GM04503 (cell line): ENCODE measurements at places on chromosomes 4 and X.
A peak's percentile ranks its signal among the peaks of the same experiment; 100 is the strongest.

DNA sequence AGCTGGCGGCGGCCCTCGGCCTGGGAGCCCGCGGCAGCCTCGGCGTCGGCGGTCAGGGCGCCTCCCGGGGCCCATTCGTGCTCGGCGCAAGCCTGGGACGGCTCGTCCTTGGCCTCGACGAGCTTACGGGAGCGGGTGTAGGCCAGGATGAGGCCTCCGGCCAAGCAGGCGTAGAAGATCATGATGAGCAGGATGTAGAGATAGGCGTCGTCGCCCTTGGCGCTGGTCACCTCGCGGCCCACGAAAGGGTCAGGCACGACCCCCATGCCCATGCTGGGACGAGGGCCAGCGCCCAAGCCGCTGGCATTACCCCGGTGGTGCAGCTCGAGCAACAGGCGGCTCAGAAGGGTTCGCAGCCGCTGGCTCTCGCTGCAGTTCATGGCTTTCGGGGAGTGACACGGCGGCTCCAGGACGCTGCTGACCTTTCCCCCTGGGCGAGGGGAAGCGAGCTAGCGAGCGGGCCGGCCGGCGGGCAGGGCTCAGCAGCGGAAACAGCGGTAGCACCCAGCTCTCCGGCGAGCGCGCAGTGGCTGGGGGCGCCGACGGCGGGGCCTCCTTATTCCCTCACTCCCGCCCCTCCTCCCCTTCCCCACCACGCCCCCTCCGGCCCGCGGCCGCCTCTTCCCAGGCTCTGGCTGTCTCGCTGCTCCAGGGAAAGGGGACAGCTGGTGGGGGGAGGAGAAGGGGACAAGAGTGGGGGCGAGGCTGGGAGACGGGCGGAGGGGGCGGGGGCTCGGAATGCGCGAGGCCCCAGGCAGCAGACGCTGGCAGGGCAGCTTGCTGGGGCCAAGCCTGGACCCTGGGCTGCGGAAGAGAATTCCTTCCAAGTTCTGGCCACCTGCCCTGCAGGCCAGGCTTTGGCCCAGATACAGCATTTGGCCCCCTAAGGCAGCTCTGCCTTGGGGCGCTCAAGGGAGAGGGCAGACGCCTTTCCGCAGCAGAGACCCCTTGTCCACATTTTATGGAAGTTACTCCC is at the start of gene KCNE5:
KCNE5 (minus strand) TSS at position 532 of the 976 bp plus-strand sequence; CDS start at position 380, 152 bp downstream.
- DNase-seq: no peak

- no peak for DNase-seq
Measured at GRCh38 chr4:35963974-35964515, 280.3 kb downstream of the ARAP2 start.

DNA sequence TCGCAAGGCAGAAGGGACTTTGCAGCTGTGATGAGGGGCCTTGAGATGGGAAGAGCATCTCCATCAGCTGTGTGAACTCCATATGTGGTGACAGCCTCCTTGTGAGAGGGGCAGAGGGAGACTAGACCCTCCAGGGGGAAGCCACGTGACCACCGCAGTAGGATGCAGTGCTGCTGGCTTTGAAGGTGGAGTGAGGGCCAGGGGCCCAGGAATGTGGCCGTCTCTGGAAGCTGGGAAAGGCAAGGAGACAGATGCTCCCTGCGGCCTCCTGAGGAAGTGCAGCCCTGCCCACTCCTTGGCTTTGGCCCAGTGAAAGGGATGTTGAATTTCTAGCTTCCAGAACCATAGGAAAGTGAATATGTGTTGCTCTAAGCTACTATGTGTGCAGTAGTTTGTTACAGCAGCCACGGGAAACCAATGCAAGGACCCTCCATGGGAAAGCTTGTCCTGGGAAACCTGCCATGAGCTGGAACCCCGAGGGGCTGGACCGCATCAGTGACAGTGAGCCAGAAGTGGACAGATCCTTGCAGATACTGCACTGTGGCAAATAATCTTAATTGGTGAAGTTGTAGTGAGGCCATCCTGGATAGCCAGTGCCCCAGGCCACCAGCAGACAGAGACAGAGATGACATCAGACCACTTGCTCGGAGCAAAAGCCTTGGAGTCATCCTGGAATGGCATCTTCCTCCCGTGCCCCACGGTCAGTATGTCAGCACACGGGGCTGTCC is 35.4 kb upstream of the SORCS2 start:
- DNase-seq: no peak

DNA sequence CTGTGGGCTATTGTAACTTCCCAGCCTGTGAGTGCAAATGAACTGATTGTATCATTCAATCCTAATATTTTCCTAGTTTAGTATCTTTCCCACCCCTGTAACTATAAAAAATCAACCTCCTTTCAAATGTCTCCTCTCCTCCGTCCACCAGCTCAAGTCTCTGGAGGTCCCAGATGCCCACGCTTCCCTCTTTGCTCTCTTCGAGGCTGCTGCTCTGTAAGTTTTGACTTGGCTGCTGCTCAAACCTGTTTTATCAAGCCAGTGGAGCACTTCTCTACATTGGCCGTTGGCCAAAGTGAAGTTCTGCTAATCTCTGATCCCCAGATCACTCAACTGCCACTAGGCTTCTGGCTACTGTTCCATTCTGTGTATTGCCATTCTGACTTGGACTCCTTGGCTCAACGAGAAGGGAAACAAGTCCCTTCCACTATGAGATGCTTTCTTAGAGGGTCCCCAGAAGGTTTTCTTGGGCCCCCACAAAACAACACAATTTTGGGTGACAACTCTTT is 60.7 kb upstream of the RAPGEF2 start:
- DNase-seq: no peak

GRCh38 chr4:13162886-13163285 is 321.3 kb downstream of the RAB28 start:
- no peak for DNase-seq

DNA sequence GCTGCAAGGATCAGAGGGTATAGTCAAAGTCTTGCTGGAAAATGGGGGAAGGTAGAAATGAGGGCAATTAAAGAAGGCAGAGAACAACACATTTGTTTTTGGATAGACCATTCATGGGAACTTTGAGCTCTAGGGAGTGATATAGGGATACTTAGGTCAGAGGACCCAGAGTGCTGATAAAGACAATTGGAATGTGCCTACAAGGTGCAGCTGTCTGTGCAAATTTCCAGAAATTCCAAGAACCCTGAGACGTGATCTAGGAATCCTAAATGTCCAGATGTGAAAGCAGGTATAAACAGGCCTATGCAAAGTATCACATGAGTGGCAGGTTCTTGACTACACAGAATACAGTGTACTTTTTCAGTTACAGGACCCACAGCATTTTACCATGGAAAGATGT is 24.2 kb downstream of the FNIP2 start:
- DNase-seq: no peak

GRCh38 chrX:65821721-65822496 is 154.5 kb downstream of the MSN start:
- DNase-seq: no peak

GRCh38 chr4:163544407-163545038 is 50.0 kb downstream of the TMA16 start:
- DNase-seq: no peak

DNA sequence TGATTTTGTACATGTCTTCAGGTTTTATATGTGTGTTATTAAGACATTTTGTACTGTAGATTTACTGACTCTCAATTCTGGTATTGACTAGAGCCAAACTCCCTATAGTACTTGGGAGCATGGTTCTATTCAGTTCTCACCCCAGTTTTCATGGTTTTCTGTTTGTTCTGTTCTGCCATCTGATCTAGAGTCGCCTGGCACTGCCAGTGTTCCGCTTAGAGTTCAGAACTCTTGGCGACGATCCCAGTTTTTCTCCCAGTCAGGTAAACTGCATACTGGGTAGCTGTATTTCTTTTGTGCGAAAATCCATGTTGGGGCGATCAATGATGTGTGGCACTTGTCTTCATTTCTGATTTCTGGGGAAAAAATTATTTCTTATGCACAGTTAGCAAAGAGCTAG is 78.0 kb downstream of the PHOX2B start:
- DNase-seq: no peak

DNA sequence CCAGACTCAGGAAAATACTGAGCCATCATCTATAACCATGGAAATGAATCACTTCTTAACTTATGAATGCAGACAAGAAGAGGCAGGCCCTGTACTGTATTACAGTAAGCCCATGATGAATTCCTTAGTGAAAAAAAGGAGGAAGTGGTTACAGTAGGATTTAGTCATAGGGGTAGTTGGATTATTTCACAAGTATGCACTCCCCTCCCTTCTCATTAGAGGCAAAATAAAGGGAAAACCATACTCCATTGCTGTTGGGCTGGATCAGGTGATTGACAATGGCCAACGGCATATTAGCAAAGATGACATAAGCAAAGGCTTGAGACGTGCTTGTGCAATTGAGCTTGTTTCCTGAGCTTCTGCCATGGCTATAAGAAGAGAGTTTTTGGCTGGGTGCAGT is 181.1 kb upstream of the PRPS2 start:
- peak; percentile 64 for DNase-seq

GRCh38 chrX:142663330-142664095 is 362.2 kb upstream of the SPANXN4 start:
- DNase-seq: no peak

- DNase-seq: no peak
Measured at GRCh38 chrX:154488336-154489075, 1.9 kb downstream of the SLC10A3 start.

GRCh38 chr4:17335371-17335770 is 176.5 kb downstream of the QDPR start:
- DNase-seq: no peak

GRCh38 chr4:99221980-99222379 is 2.9 kb upstream of the ADH6 start:
- DNase-seq: no peak

DNA sequence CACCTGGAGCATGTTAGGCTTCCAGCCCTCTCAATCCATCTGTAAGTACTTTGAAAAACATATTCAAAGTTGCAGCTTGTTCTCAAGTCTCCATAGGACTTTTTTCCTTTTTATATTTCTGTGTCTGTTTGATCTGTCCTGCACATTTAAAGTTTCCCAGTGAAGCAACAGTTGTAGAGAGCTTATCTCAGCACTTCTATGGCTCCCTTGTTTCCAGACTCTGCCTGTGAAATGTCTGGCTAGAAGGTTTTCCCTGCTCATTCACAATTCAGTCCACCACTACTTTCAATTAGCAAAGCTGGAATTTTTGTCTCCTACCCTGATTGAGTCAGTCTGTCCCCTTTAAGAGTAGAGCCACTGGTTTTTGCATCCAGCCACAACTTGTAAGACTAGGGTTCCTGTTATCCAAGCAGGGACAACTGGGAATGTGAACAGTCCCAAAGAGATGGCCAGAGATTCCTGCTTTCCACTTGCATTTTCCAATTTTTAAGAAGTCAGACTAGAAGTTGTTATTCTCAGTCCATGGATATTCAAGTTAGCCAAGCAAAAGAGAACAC is 116.1 kb downstream of the GASK1B start:
- no peak for DNase-seq

GRCh38 chrX:139902559-139902958 is 30.3 kb downstream of the ATP11C start:
- DNase-seq: no peak

GRCh38 chr4:139077567-139078355 is 62.2 kb downstream of the NOCT start:
- DNase-seq: no peak

- no peak for DNase-seq
Measured at GRCh38 chr4:61128682-61129081, 71.4 kb upstream of the ADGRL3 start.

- DNase-seq: no peak
Measured at GRCh38 chr4:6785572-6785925, 3.0 kb downstream of the KIAA0232 start.

- no peak for DNase-seq
Measured at GRCh38 chrX:41224605-41225004, 109.4 kb upstream of the DDX3X start.

DNA sequence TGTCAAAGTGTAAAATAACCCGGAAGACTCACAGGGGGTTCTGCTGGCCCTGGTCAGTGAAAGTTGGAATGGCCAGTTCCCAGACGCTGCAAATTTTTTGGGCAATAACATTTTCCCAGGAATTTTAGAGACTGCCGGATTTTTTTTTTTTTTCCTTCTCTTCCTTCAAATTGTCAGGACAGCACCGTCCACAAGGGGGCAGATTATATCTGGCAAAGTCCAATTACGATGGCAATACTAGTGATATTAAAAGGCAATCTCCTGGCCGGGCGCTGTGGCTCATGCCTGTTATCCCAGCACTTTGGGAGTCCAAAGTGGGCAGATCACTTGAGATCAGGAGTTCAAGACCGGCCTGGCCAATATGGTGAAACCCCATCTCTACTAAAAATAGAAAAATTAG is 20.5 kb downstream of the SLC25A5 start:
- DNase-seq: no peak

DNA sequence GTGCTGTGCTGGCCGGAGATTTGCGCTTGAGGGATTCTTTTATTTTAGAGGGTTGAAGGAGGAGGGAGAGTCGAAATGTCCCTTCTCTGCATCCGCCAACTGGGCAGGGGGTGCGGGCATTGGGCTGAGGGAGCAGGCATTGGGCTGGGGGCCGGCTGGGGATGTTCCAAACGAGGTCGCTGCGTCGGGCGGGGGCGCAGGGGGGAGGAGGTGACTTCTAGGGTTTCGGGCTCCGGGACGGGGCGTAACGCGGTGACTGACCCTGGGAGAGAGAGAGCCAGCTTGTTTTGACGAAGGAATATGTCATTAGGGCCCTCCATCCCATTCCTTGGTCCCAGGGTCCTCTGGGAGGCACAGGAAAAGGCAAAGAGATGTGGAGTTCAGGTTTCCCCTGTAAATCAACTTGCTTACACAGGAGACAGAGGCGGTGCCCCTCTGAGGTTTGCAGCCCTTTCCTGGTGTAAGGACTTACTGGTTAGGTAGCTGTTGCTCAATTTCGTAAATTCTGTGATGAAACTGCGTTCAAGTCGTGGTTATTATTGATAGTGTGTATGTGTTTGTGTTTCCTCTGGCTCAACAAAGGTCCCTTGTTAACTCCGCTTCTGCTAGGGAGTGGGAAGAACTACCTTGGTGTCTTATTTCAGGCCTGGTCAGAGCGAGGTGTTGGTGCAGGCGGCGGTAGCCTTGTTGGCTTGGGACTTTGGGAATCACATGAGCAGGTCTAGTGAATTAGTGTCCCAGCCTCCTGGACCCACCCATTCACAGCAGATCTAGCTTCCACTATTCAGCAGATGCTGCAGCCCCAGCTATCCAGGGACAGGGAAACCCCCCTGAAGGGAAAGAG is 716 bp downstream of the FHIP1A start:
- no peak for DNase-seq

DNA sequence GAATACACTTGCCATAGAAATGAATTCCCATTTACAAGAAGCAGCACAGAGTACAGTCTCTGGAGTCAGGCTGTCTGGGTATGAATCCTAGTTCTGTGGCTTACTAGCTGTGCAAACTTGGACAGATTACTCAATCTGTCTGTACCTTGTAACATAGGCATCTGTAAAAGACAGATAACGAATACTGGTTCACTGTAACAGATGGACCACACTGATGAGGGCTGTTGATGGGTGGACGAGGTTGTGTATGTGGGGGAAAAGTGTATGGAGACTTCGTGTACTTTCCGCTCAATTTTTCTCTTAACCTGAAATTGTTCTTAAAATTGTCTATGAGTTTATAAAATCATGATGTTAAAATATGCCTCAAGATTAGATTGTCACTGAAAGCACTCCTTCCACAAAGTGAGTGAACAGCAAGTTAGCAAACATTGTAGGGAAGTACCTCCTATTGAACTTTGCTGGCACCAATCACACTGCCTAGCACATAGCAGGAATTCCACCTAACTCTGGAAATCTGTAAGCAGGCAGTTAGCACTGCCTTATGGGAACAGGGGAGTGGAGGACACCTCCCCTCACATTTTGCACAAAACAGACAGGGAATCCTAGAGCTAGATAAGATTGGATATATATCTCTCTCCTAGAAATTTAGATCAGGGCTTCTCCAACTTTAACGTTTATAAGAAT is 6.5 kb upstream of the EXOSC9 start:
- DNase-seq: no peak
